Kasumi-1 (cell line): ENCODE measurements at places on chromosomes 7 and 10.

- no peak for DNase-seq
These were observed 14.4 kb downstream of the MRPL32 start for GRCh38 chr7:42946627-42946950.

DNA sequence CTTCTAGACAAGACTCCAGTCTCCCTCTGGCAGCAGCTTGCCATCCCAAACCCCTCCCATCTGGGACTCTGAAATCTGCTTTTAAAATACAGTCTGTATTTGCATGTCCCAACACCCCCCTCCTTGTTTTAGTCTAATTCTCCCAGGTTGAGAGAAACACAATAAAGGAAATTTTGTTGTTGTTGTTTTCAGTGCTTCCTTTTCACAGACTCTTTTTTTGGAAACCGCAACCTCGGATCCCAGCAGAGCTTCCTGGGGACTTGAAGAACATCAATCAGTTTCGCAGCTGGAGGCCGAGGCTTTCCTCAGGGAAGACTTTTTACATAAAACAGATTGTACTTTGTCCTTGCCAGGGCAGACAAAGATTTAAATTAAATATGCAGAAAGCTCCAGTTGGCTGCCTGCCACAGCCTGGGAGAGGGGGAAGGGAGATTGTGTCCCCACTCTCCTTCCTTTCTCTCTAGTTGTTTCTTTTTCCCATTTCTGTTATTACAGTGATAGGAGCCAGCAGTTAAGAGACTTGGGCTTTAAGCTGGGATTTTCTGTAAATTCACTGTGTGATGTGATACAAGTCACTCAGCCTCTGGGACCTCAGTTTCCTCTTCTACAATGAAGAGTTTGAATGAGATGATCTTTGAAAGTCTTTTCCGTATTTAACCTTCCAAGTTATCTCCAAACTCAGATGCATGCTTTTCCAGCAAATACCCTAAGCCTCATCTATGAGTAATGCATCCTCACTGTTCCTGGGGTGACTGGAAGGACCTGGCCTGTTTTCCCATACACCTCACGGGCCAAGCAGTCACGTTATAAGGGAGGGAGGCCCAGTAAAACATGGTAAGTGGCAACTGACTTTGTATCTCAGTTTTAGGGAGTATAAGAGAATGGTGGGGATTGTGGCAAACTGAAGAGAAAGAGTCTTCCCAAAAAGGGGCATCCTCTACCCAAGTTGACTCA lies 192.3 kb downstream of the REEP3 start:
- no peak for DNase-seq

GRCh38 chr10:36042135-36042534 lies 400.0 kb upstream of the FZD8 start:
- DNase-seq: no peak

- DNase-seq: no peak
These were observed 70.6 kb downstream of the CNNM2 start for GRCh38 chr10:102988404-102989314.

DNA sequence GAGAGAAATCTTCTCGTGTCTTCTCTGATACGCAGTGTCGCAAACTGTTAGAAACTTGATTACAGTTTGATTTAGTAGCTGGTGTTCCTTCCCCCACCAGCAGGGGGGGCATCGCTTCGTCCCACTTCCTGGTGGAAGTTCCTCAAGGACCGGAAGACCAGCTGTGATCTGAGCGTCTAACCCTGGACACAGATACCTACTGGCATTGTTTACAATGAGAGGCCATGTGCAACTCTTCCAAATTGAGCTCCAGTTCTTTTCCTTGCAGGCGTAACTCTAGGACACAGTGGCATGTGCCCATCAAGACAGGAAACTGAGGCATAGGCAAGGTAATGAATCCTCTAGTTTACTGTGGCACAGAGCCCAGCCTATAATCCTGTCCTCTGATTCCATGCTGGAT lies 219.0 kb downstream of the CCDC3 start:
- DNase-seq: no peak

DNA sequence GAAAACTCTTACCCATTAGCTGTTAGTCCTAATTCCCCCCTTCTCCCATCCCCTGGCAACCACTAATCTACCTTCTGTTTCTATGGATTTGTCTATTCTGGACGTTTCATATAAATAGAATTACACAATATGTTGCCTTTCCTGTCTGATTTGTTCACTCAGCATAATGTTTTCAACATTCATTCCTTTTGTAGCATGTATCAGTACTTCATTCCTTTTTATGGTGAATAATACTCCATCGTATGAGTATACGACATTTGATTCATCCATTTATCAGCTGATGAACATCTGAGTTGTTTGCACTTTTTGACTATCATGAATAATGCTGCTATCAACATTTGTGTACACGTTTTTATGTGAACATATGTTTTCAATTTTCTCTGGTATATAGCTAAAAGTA lies 4.4 kb upstream of the FRAT1 start:
- no peak for DNase-seq

DNA sequence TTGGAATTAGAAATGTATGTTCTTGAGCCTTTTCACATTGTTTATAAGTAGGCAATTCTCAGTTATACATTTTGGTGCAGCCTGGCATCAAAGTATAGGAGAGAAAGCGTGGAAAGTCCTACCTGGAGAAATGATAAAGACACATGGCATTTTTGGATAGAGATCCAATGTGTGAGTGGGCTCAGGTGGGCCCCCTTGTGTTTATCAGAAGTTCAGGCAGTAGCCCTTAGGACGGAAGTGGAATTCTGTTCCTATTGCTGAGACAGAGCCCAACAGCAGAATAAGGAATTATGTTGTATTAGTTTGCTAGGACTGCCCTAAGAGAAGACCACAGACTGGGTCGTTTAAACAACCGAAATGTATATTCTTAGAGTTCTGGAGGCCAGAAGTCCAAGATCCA lies 85.2 kb upstream of the AMPH start:
- no peak for DNase-seq

DNA sequence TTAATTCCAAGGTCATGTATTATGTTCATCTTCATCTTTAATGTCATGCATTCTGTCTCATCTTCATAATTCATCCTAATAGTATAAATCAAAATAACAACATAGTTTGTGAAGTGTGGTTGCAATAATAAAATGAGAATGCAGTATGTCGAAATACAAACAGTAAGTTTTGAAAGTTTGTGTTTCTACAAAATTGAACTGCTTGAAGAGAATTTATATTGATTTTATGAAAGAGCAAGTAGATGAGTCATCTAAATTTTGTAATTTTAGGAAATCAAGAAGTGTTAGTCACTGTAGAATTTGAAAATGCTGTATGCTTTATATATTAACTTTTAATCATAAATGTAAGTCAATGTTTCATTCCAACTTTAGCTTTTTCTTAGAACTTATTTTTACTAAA lies 190.5 kb upstream of the PPP1R3A start:
- DNase-seq: no peak

- no peak for DNase-seq
These were observed 1079.9 kb downstream of the CNTNAP2 start for GRCh38 chr7:147196481-147196880.

GRCh38 chr10:78563314-78563713 lies 505.5 kb upstream of the ZMIZ1 start:
- no peak for DNase-seq

DNA sequence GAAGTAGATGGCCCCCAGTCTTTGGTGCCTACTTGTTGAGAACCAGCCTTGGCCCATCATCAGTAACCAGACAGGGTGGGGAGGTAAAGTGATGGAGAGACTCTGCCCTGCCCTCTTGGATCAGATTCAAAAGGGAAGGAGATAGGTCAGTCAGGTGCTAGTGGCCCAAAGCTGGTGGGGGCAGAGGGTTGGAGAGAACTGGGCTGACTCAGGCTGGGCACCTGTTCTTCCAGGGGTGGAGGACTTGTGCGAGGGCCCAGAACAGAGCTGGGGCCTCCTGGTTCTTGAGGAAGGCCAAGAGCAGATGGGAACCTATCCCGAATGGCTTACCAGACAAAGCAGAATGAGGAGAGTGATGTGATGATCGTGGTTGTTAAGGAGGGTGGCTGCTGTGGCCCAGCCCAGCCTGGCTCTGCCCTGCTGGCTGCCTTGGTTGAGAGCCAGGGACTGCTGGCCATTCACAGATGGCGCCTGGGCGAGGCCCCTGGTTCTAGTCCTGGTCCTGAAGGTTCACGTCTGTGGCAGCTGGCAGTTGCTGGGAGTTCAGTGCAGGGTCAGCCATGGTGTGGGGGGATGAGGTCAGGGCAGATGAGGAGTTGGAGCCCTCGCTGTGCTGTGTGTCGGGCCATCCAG lies 36.6 kb downstream of the PALD1 start:
- DNase-seq: no peak

- no peak for DNase-seq
These were observed 22.8 kb downstream of the WDFY4 start for GRCh38 chr10:48707472-48707871.

DNA sequence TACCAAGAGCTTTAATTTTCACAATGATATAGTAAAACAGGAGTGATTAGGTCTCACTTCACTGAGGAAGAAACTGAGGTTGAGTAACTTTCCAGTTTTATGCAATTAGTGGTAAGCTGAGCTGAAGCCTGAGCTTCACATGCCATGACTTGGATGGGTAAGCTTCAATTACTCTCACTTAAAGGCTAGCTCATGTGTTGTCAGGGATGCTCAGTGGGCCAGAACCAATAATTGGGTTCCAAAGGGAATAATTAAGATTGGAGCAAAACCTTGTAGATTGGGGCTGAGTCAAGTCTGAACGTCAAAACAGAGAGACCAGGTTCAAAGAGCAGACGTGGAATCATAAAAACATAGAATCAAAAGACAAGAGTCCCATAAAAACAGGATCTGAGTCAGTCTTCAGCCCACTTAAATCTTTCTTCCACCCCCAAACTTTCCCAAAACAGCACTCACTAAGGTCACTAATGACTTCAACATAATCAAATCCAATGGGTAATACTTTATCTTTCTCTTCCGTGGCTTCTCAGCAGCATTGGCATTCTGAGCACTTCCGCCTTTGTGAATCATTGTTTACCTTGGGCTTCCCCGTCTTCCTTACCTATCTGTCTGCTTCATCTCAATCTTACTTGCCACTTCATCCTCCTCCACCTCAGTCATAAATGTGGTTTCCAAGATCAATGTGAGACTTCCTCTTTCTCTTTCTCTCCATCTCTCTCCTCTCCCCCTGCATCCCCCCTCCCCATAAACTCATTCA lies 23.0 kb upstream of the EGFR start:
- no peak for DNase-seq

DNA sequence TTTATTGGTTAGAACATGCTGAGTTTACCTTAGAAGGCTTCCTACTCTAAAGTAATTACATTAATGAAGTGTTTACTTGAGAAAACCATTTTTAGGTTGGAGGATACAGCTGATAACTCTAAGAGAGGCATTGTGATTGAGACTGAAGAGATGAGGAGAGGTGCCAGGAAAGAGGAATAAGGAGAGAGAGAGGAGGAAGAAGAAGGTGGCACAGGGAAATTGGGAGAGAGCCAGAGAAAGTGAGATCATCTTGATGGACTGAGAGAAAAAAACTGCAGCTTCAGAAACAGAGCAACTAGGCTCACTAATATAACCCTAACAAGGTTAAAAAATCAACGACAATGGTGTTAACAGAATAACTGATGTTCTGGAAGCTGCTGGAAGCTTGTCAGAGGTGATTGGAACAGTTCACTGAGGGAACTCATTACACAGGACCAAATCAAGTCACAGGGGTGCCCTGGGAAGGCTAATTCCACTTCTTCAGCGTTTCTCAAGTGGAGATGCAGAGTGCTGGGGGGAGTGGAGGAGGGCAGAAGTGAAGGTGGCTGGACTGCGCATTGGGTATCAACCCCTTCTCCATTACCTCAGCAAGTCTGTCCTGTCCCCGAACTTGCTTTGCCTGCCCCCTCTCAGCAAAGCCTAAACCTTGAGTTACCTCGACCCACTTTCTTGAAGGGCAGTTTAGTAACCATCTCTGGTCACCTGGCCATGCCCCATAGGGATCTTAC lies 6.9 kb upstream of the SORBS1 start:
- no peak for DNase-seq

GRCh38 chr7:50431722-50432305 lies 18.3 kb downstream of the FIGNL1 start:
- DNase-seq: no peak

DNA sequence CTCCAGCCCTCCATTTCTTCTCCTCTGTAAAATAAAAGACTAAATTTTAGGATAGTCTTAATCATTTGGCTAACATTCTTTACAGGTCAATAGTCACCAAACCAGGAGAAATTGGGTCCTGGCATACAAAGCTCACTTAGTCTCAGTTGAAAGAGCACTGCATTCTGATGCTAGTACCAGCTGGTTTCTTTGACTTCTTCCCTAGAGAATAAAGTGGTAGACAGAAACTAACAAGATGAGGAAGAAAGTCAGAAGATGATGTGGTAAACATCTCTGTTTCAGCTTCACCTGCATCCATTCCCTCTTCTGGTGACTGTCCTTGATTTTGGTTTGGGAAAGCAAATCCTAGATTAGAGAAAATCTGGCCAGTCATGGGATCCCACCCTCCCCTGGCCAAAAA lies 37.2 kb downstream of the NKX2-3 start:
- DNase-seq: no peak

DNA sequence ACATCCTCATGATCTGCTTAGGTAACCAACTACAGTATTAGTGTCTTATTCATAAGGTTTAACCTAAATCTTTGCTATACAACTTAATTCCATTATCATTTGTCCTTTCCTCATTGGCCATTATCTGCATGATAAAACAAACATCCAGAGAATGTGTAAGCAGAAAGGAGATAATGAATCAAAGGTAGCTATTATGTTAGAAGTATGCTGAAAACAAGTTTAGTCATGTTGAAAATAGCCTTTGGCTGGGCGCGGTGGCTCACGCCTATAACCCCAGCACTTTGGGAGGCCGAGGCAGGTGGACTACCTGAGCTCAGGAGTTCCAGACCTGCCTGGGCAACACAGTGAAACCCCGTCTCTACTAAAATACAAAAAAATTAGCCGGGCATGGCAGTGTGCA lies 78.2 kb downstream of the NT5C2 start:
- DNase-seq: no peak

DNA sequence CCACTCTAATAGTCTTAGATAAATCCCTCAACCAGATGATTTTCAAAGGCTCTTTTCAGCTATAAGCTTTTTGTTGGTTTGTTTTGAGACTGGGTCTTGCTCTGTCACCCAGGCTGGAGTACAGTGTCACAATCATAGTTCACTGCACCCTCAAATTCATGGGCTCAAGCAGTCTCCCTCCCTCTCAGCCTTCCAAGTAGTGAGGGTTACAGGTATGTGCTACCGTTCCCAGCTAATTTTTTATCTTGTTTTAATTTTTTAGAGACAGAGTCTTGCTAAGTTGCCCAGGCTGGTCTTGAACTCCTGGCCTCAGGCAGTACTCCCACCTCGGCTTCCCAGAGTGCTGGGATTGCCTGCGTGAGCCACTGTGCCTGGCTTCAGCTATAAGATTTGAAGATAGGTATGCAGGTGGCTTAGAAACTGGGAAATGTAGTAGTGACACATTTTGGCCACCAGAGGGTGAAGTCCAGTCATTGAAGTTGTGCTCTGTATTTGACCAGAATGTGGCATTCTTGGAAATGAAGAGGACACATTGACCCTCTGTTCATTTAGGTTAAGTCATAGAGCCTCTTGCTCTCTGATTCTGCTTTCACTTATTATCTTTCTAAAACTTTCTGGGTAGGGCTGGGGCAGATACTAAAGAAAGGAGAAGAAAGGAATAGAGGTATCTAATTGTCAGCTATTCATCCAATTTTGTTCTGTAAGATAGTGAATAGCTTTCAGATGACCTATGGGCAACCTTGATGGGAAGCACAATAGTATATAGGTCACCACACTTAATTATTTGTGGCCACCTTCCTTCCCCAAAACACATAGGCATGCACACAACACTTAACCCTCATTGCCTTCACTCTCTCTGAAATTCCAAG lies 36.0 kb downstream of the R3HCC1L start:
- DNase-seq: peak; percentile 43
